ENCODE measurements at places on chromosomes 4 and X. TPM values are rescaled to one million over a fixed set of nuclear protein-coding genes. Genes with fewer than 3 reads are reported as not detected.
A peak's percentile ranks its signal among the peaks of the same experiment; 100 is the strongest.

DNA sequence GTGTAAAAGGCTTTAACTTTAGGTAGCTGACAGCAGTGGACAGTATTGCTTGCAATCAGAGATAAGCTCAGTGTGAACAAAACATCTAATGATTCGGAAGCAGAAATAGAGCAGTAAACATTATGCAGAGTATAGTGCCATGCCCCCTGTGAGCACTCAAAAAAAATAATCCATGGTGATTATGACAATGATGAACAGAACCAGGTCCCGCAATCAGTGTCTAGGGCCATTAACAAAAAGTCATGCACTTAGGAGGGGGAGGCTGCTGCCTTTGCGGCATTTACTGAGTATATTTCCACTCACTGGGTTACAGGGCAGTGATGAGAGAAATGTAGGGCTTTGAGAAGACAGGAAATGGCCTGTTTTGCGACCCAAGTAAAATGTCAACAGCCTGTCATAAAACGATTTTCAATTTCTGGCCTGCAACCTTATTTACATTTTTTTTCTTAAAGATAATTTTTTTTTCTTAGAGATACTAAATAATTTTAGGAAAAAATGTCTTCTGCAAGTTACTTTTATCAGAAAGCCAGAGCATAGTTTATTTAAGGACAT lies 27.3 kb upstream of the NEIL3 start:
- no peak for DNase-seq

GRCh38 chrX:56068274-56068758 lies 163.8 kb upstream of the KLF8 start:
- no peak for DNase-seq

GRCh38 chrX:20633451-20633850 lies 366.7 kb upstream of the RPS6KA3 start:
- no peak for DNase-seq

GRCh38 chr4:118589471-118590055 lies 95.6 kb upstream of the METTL14 start:
- no peak for DNase-seq

DNA sequence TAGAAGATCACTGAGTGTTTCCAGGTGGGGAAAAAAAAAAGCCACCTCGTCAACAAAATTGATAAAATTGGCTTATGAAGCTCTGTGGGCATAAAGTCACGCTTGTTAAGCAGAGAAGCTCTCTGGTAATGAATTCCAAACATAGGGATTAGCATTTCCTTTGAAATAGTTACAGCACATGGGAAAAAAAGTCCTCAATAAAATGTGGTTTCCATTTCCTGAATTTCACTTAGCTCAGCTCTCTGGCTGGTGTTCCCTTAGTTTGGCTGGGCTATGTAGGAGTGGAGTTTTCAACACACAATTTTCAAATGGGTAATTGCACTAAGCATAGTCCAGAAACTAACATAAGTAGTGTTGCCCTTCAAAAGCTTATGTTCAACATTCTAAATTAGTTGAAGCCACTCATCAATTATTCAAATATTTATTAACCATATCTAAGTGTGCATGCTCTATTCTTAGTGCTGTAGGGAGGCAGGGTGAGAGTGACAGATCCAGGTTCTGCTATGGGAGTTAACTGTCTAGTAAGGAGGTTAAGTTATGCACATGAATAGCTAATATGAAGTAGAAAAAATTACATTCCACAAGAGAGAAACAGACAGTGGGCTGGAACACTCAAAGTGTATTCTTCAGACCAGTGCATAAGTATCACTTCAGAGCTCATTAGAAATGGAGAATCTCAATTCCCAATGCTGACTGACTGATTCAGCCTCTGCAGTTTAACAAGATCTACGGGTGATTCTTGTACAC lies 445.7 kb downstream of the SMARCA1 start:
- no peak for DNase-seq

- peak; percentile 35 for DNase-seq
Measured at GRCh38 chr4:118941799-118942198, 53.1 kb downstream of the SYNPO2 start.

DNA sequence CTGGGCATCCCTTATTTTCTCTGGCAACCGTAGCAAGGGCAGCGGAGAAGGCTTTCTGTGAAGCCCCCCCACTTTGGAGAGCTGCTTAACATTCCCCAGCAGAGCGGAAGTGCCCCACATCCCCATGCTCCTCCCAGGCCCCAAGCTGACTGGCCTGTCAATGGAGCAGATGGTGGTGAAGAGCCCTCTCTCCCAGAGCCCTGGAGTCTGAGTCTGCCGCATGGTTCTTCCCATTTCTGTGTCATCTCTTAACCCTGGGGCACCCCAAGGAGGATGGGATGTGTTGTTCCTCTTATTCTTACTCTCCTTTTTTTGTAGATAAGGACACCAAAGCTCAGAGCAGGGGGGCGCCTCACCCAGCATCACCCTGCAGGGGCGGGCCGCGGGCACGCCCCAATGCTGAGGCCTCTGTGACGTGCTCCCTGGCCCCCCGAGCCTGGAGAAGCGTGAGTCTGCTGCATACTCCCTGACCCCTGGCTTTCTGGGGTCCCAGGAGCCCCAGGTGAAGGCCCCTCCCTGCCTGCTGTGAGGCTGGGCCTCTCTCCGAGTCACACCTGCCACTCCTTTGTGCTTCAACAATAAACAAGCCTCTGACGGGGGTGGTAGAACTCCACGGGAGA lies 35.9 kb downstream of the ADRA2C start:
- no peak for DNase-seq

- DNase-seq: no peak
Measured at GRCh38 chr4:176959980-176960379, 167.3 kb upstream of the VEGFC start.

DNA sequence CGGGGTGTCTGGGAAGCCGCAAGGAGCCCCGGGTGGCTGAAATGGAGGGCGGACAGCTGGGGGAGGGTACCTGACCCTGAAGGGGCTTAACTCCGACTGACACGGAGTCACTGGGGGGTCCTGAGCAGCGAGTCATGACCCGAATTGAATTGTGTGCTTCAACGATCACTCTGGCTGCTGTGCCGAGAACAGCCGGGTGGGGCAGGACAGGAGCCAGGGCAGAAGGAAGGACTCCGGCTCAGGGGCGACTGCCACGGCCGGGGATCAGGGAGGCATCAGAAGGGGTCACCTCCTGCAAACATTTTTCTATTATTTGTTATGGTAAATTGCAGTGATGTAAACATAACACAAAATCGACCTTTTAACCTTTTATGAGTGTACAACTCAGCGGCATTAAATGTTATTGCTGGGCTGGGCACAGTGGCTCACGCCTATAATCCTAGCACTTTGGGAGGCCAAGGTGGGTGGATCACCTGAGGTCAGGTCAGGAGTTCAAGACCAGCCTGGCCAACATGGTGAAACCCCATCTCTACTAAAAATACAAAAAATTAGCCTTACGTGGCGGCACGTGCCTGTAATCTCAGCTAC lies 21.6 kb downstream of the ZFYVE28 start:
- DNase-seq: no peak

GRCh38 chr4:53855581-53856250 lies 208.7 kb downstream of the CHIC2 start:
- DNase-seq: peak; percentile 98

- DNase-seq: peak; percentile 76
Measured at GRCh38 chr4:123651066-123651465, 254.5 kb downstream of the SPRY1 start.

DNA sequence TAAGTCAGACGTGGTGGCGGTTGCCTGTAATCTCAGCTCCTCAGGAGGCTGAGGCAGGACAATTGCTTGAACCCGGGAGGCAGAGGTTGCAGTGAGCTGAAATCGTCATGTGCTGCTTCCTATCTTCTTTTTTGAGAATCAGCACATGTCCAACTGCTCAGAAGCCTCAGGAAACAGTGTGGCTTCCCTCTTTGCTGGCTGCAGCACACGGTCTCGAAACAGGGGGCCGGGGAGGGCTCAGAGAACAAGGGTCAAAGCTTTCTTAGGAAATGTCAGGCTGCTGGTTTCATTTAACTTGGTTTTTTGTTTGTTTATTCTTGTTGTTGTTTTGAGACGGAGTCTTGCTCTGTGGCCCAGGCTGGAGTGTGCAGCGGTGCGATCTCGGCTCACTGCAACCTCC lies 31.3 kb downstream of the CRLF2 start:
- DNase-seq: no peak

- DNase-seq: no peak
Measured at GRCh38 chrX:39640866-39641265, 456.9 kb downstream of the BCOR start.

- no peak for DNase-seq
Measured at GRCh38 chrX:10854594-10854993, 234.2 kb upstream of the MID1 start.

DNA sequence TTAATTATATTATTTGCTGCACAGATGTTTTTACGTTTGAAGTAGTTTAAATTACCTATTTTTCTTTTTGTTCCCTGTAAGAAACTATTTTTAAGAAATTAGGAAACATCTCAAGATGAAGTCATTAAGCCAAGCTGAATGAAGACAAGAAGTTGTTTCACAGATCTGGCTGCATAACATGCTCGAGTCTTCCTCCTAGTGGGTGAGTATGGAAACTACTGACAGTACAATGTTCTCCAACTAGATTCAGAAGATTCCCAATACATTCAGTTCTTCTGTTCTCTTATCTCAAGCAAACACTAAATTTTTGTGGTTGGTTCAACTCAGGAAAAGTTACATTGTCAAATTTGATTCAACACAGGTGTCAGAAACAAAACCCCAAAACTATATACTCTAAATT lies 256.8 kb upstream of the VCX start:
- DNase-seq: peak; percentile 22

DNA sequence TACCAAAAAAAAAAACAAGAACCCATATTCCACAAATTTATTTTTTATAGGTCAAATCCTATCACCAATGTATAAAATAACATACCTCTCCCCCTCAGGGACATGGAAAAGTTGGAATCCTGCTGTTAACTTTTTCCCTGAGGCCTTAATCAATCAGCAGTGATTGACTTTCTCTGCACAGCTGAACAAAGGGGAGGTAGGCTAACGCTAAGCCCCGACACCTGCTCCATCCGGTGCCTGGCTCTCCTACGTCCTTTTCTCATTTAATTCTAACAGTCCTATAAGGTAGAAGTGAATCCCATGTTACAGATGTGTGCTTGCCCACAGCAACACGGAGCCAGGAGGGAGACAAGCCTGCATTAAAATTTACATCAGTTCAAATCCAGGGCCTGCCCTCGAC lies 2.8 kb downstream of the CENPU start:
- no peak for DNase-seq

DNA sequence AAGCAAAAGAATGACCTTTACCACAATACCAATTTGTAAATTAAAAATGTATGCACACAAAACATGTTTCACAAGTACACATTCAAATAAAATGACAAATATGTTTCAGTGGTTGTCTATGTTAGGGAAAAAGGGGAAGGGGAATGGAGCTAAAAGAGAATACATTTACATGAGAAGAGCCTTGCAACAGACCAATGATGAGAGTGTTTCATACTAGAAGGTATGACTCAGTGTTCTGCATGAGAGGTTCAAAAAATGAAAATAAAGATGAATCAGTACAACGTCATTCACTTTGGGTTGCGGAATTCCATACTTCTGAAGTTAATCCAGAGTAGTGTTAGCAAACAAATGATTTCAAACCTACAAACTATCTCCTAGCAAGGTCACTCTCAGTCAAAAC lies 51.7 kb downstream of the RPGR start:
- peak; percentile 84 for DNase-seq

DNA sequence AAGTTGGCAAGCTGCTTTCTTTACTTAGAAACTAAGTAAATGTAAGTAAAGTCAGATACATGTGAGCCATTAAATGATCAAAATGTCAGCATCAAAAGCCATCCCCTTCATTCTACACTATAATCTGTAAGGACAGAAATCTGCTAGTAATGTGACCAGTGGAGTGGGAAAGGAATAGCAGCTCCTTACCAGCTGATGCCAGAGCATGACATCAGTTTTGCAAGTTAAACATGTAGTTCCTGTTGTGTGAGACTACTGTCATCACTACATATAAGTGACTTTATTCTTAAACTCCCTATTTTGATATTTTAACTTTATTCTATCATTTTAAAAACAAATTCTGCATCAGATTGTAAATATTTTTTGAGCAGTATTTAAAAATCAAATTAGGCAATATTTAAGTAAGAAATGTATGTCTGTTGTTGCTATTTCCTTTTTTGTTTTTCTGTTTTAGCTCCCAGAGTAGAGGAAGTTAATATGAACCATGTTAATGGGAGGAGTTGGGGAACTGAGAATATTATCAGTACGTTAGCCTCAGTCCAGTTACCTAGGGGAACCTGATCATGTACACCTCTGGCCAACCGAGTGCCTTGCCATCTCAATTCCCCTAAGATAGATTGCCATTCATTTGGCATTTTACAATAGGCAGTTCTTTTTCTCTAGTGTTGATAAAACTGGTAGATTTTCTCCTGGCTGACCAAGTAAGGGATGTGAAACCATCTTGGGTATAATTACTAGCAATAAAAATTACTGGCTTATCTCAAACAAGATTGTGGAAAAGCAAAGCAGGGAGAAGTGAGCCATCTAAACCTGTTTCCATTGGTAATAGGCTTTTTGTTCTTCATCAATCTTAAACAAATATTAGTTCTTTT lies 34.7 kb downstream of the CCNI start:
- DNase-seq: no peak

DNA sequence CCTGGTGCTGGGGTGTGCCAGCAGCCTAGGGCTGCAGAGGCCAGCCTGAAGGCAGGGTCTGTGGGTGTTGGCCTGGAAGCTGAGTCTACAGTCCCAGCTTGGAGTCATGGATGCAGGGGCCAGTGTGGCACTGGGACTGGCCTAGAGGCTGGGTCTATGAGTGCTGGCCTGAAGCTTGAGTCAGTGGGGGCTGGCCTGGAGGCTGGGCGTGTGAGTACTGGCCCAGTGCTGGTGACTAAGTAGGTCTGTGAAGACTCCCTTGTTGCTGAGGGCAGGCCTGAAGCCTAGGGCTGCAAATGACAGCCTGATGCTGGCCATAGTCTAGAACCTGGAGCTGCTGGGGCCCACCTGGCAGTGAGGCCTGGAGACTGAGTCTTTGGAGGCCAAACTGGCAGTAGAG lies 31.3 kb upstream of the ALG13 start:
- no peak for DNase-seq

GRCh38 chrX:70916754-70917153 lies 8.2 kb upstream of the TEX11 start:
- DNase-seq: no peak

GRCh38 chr4:57193209-57193810 lies 83.1 kb upstream of the IGFBP7 start:
- DNase-seq: no peak

DNA sequence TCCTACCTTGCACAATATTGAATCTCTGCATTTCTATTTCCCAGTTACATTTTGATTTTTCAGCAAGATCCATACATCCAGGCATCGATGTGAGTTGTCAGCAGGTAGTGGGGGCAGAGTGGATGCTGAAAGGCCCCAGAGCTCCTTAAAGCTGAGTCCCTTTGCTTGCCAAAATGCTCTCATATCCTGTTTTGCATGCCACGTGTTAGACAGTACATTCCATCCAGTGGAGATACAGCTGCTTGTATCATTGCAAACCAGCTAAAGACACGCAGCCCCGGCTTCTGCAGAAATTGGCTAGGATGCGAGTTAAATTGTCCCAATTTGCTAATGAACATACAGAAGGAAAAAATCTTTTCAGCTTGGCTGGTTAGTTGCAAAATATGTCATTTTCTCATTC lies 179.6 kb upstream of the MXRA5 start:
- no peak for DNase-seq

GRCh38 chrX:50035126-50035525 lies 112.7 kb downstream of the CLCN5 start:
- DNase-seq: no peak

The TLL1 gene
- total RNA-seq: 1.5 TPM

The CCSER1 gene
- total RNA-seq: under 0.01 TPM

The GPR34 gene
- total RNA-seq: not detected

The SPP1 gene
- total RNA-seq: 0.72 TPM

The EVC2 gene
- total RNA-seq: 15.5 TPM
